Lower lobe of right lung (tissue), 2 donors: ENCODE measurements at places on chromosomes 6 and 20. TPM values are rescaled to one million over a fixed set of nuclear protein-coding genes. Genes with fewer than 3 reads are reported as not detected.

GRCh38 chr20:62725596-62726268 lies 17.1 kb downstream of the NTSR1 start:
- DNase-seq: peak; percentile 32

DNA sequence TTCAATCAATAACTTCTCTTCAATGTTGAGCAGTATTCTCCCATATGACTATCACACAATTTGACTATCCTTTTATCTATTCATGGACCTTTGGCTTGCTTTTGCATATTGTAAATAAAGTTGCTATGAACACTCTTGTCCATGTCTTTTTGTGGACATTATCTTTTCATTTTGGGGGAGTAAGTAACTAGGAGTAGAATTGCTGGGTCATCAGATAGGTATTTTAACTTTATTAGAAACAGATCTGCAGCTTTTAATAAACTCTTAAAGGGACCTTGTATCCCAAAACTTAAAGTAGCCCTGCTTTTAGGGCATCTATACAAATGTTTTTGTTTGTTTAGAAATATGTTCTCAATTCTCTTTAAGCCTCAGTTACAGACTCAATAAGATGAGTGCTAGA lies 614.2 kb upstream of the CITED2 start:
- DNase-seq: no peak

- no peak for DNase-seq
Observed at GRCh38 chr6:113980937-113981554, 10.1 kb upstream of the HDAC2 start.

MATN4 gene
- not detected for total RNA-seq

DNA sequence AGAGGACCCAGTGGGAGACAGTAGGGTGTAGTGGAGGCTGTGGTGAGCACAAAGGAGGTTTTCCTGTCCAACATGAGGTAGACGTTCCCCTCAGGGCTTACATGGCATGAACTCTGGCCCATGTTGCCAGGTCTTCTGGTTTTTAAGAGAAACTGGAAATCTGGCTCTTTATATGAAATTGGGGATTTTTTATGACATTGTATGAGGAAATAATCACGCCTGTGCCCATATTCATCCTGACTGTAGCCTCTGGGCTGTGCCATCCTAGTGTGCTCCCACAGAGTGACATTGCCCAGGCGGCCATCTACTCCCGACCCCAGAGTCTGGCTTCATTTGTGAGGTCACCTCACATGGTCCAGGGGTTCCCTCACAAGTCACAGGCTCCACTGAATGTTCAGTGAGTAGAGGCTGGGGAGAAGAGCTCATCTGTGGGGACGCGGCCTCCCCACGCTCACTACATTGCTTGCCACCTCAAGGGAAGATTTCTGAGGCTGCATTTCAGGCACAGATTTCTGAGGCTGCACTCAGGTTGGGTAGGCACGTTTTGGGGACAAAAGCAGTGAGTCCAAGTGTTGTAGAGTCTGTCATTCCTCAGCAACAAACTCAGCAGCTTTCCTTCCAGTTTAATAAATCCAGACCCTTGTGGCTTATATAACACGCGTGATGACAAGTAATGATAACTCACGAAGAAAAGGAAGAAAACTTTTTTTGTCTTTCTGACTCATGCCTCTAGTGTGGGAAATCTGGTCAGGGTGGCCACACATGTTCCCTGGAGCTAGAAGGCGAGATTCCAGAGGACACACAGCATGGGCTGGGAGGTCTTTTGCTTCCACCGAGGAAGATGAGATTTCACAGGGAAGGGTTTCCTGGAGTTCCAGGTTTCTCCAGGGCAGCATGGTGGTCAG lies 41.7 kb downstream of the SLC24A3 start:
- DNase-seq: no peak

- DNase-seq: no peak
Observed at GRCh38 chr6:37679539-37680476, 17.9 kb downstream of the MDGA1 start.

B3GAT2 gene
- total RNA-seq: 0.12 TPM

VGLL2 gene
- not detected for total RNA-seq

GRCh38 chr6:143952947-143953701 lies 54.9 kb downstream of the PLAGL1 start:
- peak; percentile 50 for DNase-seq

DNA sequence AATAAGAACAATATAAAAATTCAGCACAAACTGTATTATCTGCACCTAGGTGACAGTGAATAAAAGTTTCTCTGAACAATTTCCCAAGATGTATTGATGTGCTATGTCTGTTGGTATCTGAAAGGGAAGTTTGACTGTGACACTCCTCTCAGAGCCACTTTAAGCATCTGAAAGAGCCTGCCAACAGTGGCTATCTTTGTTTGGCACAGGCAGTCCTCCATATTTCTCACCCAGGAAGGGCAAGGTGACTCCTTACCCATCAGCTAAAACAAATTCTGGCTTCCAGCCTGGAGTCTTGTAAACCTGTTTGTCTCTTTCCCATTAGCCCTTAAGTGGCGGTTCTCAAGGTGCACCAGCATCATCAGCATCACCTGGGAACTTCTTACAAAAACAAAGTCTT lies 122.4 kb upstream of the VGLL2 start:
- no peak for DNase-seq

GRCh38 chr6:74717591-74717990 lies 488.3 kb downstream of the COL12A1 start:
- DNase-seq: no peak

KIFC1 gene
- 2.7 TPM for total RNA-seq

DNA sequence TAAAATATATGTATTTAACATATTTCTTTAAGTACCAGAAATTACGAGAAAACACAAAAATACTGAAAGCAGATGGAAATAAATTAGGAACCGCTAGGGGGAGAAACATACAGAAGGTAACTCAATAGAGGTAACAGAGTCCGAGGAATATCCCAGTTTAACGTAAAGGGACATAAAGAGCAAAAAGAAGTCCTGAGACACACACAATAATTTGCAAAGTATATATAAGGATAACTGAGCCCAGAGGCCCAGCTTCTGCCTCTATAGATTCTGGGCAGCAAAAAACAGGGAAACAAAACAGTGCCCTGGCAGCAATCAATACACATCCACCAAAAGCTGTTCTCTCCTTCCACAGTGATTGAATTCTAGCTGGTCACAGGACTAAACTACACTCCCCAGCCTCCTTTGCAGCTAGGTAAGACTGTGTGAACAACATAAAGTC lies 15.1 kb downstream of the TBC1D32 start:
- no peak for DNase-seq

- DNase-seq: no peak
Observed at GRCh38 chr20:39019805-39020325, 57.7 kb downstream of the DHX35 start.

DNA sequence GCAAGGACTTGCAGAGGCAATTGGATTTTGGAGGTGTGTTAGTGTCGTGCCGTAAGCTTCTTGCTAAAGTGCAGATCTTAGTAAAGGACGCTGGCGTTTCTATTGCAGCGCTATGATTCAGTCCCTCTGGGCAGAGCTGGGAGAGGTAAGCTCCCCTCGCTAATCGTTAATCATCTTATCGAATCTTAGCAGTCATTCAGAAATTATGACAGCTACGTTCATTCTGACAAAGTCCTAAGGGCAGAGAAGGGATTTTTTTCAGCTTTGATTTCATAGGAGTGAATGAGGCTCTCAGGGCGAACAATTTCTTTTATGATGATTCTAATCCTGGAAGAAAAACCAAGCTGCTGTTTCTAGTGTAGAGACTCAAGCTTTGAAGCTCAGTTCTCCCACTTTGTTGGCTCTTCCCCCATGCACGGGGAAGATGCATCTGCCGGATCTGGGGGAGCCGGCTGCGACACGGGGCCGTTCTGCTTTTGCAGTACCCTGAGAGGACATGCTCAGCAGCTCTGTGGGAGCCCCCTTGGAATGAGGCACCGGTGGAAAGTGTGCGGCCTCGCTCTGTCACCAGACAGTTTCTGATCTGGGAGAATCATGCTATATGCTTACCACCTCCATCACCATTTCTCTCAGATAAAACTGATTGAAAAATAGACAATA lies 79.1 kb upstream of the SLC22A23 start:
- DNase-seq: no peak

GRCh38 chr20:12255461-12255970 lies 337.8 kb downstream of the BTBD3 start:
- no peak for DNase-seq

DNA sequence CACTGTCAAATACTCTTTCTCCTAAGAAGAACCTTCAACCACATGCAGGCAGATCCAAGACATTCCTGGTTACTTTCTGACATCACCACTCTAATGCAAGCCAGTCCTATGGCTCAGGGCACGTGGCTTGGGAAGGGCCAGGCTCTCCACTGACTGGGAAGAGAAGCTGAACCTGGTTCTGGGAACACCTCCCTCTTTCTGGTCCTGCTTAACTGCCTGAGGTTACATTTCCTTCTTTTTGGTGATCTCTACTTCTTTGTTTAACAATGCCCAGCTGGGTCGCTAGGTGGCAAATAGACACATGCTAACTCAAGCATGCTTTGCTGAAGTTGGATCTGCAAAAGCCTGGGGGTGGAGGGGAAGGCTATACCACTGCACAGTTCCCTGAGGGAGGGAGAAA lies 249.8 kb downstream of the GMDS start:
- DNase-seq: no peak

- DNase-seq: peak; percentile 67
Observed at GRCh38 chr6:53956068-53956711, 155.1 kb upstream of the MLIP start.

- DNase-seq: no peak
Observed at GRCh38 chr20:59678288-59678687, 73.9 kb downstream of the PHACTR3 start.

- DNase-seq: no peak
Observed at GRCh38 chr6:68635412-68635705, 277 bp downstream of the ADGRB3 start.

DNA sequence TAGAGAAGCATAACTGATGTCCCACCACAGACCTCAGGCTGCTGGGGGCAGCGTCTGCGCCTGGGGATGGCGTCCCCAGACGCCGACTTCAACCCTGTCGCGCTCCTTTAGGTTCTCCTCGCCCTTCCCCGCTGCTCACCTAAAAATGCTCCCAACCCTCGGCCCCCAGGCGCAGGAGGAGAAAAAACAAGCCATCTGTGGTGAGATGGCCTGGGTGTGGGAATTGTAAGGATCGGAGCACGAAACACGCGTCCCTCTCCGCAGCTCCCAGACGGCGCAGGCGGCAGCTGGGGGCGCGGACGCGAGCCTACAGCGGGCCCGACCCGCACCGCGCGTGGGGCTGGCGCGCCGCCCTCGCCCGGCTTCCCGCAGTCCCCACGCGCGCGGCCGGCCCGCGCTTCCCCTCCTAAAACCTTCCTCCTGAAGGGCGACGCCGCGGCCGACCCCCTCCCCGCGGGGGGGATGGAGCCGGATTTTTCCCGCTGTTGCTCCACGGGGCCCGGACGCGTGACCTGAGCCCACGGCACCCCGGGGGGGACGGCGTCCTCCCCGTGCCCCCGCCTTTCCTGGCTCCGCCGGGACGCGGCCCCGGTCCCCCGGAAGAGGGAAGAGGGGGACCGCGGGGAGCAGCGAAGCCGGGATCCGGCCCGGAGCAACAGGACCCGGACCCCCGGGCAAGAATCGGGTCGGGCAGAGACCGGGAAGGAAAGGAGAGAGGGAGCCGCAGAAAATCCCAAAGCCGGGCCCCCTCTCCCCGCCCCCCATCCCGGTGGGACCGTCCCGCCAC lies 611 bp downstream of the EPB41L2 start:
- peak; percentile 51 for DNase-seq

DNA sequence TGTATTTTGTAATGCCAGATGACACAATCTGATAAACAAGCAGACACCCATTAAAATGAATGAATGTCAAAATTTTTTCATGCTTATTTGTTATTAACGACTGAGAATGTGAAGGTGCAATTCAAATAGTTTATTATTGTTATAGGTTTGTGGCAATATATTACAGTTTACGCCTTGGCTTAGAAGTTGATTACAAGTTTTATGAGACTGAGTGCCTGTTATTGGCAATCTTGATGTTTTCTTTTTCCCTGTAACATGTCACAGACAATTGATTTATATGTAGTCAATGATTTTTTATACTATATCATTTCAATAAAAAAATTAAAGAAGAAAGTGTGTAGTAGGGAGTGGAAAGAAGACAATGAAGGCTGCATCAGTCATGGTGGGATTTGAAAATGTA lies 144.1 kb upstream of the EEF1E1 start:
- no peak for DNase-seq
